ENCODE measurements at places on chromosomes 1 and 21. TPM values are rescaled to one million over a fixed set of nuclear protein-coding genes. Genes with fewer than 3 reads are reported as not detected.

Gene NRDC
- total RNA-seq: 50.2 TPM

Gene ETV3
- total RNA-seq: 9.7 TPM

Gene AADACL4
- not detected for total RNA-seq

Gene RORC
- total RNA-seq: not detected

Gene GPR37L1
- not detected for total RNA-seq

Gene DCDC2B
- not detected for total RNA-seq

Gene KIF26B
- total RNA-seq: 5.9 TPM

Gene GALNT2
- total RNA-seq: 134 TPM

Gene GJA5
- total RNA-seq: not detected

Gene FYB2
- total RNA-seq: not detected

Gene OR2L2
- total RNA-seq: not detected

Gene C1orf87
- total RNA-seq: not detected

Gene CD1E
- total RNA-seq: not detected

Gene RAP1GAP
- 0.29 TPM for total RNA-seq

Gene LIPI
- total RNA-seq: not detected

Gene XCL2
- not detected for total RNA-seq

Gene TEX35
- 0.15 TPM for total RNA-seq

Gene CRP
- total RNA-seq: not detected

Gene S100A7
- total RNA-seq: not detected

Gene KPRP
- total RNA-seq: not detected

Data from cardiac ventricle fibroblast (primary cell).